ENCODE measurements at places on chromosomes 5 and 9. TPM values are rescaled to one million over a fixed set of nuclear protein-coding genes. Genes with fewer than 3 reads are reported as not detected.

Gene SLC46A2
- total RNA-seq: not detected

Gene PLAC8L1
- 0.69 TPM for total RNA-seq

Gene HAVCR2
- total RNA-seq: 11.1 TPM

Gene UGCG
- 83.7 TPM for total RNA-seq

Gene BAAT
- total RNA-seq: 0.23 TPM

Gene CNTRL
- 19.1 TPM for total RNA-seq

Gene ANKS6
- 6.7 TPM for total RNA-seq

Gene TBC1D9B
- 52.6 TPM for total RNA-seq
